ENCODE measurements at places on chromosomes 5 and 9.

GRCh38 chr5:64147849-64148441, 17.7 kb upstream of the RNF180 start:
- DNase-seq = no peak

- DNase-seq = no peak
Observed at GRCh38 chr5:126122942-126123341, 300.3 kb upstream of the GRAMD2B start.

- DNase-seq = peak; percentile 57
Observed at GRCh38 chr5:76372323-76373054, 30.6 kb upstream of the IQGAP2 start.

GRCh38 chr5:9622971-9623421, 7.2 kb downstream of the TAS2R1 start:
- no peak for DNase-seq

- no peak for DNase-seq
Observed at GRCh38 chr9:87606841-87607521, 109.3 kb downstream of the DAPK1 start.

DNA sequence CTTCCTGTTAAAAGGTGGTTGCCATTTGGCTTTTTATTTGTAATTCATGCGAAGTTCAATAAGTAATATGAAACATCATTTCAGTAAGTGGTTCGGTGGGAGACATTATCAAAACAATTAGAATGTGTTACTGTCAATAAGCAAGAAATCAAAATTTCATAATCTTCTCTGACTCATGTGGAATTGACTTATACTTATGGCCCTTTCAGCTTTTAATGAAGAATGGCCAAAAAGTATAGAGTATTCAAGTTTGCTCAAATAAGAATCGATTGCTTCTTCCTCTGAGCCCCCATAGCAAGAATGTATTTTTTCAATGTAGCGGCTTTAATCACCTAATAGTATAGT, 174.5 kb downstream of the AOPEP start:
- DNase-seq = peak; percentile 23

- DNase-seq = no peak
Observed at GRCh38 chr9:136808075-136808805, 492 bp downstream of the RABL6 start.

DNA sequence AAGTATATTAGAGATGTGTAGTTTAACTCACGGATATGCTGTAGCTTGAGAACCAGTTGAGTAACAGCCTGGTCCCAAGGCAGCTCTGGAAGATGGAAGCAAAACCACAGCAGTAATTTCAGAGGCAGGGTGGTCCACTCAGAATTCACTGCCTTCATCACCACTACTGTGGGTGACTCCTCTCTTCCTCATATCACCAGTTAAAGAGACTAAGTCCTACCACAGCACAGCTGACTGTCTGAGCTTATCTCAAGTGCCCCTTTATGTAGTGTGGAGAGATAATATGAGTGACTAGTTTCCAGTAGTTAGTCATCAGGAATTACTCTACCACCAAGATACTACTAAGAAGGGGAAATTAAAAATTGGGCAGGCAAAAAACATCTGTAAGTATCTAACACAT, 1571.2 kb upstream of the C9orf72 start:
- no peak for DNase-seq

- DNase-seq = peak; percentile 8
Observed at GRCh38 chr9:1002678-1003077, 26.2 kb downstream of the DMRT3 start.

DNA sequence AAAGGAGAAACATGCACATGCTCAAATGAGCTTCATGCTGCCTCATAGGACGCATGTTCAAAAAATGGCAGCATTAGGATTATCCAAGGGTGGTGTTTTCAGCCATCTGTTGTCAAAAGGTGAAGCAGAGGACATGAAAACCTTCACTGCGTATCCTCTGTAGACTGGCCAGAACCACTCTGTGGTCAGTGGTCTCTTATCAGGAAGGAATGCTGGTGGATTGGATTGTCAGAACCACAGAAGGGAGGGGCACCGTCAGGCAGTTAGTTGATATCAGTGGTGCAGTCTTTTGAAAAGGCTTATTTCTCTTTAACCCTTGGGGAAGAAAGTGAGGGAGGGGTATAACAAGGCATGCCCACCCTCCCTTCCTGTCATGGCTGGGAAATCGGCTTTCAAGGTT, 100.1 kb downstream of the FBXL7 start:
- DNase-seq = no peak

GRCh38 chr5:67160985-67161384, 35.6 kb downstream of the CD180 start:
- no peak for DNase-seq

DNA sequence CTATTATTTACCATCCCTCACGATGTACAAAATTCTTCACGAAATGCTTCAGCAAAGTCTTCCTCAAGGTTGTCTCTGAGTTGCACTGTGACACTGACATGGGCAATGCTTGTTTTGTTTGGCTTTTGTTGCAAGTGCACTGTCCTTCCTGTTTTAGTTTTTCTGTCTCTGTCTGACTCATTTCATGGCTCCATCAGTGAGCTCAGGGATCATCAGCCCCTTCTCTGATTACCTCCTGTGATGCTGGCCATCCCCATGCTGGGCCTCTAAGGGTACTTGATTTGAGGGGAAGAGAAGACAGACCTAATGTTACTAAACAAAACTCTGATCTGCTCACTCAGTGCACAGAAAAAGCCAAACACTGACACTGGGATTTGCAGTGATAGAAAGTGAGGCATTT, 37.6 kb upstream of the STX17 start:
- peak; percentile 13 for DNase-seq

DNA sequence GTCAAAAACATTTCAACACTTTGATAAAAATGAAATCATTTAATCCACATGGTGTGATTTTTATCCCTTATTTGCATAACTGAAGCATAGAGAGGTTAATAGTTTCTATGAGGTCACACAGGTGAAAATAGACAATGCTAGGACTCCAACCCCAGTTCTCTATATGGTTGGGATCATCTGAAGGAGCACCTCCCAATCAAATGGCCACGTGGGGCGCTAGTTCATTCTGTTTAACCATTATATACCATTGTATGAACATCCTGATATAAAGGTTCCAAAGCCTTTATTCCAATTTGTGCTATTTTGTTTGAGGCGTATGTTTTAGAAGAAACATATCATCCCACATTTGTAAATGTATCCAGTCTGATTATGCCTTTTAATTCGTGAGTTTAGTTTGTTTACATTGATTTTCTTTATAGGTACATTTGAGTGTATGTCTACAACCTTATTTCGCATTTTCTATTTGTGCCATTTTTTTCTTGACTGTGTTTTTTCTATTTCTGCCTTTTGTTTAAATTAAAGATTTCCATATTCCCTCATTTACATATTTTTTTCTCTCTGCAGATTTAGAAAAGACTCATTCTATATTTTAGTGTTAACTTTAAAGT, 1092.0 kb downstream of the MAT2B start:
- DNase-seq = peak; percentile 12

GRCh38 chr9:98807814-98808195, 335 bp downstream of the GALNT12 start:
- no peak for DNase-seq

DNA sequence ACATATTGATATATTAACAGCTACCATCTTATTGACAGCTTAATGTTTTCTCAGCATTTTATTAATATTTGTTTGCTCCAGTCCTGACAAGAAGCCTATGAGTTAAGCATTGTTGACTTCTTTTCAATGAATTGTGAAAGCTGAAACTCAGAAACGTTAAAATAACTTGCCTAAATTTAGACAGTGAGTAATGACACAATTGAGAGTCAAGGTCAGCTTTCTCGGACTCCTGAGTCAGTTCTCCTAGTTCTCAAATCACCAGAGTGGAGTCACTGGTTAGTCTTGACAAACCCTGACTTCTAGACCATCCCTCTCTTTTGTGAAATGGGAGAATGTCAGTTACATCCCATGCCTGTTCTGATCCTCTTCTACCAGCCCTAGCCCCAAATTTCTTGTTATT, 222.7 kb upstream of the ACO1 start:
- no peak for DNase-seq

GRCh38 chr5:109656829-109657228, 32.9 kb upstream of the MAN2A1 start:
- DNase-seq = peak; percentile 96

- no peak for DNase-seq
Observed at GRCh38 chr5:84783003-84783402, 398.3 kb upstream of the EDIL3 start.

DNA sequence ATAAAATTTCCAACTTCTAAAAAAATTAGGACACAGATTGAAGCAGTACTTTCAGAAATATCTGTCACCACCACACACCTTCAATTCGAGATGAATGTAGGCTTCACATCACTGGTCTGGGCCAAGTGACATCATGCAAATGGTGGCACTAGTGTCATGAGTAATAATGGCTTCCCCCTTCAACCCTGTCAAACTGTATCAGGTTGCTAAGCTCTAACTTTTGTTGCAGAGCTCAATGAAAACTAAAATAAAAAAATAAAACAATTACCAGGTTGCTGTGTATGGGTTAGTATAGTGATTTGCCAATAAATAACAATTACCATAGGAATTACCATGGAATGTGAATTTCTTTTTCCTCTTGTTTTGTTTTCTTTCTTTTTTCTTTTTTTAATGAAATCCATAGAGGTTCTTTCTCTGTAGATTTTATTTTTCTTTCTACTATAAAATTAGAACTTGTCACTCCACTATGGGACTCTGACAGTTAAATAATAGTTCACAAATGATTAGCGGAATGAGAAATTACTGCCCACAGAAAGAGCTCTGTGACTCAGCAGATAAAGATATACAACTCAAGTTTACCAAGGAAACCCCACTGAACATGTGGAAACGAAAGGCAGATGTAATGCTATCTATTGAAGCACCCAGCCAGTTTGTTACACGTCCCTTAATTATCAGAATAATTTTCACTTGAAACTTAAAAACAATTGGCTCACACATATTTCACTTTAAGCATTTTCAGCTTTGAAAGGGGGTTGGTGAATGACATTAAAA, 783.8 kb upstream of the WWC1 start:
- no peak for DNase-seq

DNA sequence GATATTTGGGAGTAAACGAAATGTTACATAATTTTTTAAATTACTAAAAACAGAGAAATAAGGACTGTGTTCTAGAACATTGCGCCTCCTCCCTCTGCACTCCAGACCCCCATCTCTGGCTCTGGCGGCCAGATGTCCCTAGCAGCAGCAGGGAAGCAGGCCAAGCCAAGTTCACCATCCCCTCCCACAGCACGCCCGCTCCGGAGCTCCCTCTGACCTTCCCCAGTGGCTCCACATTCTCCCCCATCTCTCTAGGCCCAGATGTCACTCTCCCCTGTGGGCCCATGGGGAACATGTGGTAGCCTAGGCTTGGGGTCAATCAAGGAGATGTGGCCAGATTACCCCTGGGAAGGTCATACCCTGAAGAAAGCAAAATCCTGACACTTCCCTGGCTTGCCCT, 6.3 kb upstream of the WNK2 start:
- DNase-seq = no peak

- DNase-seq = peak; percentile 76
Observed at GRCh38 chr9:110257097-110257841, 962 bp upstream of the TXN start.

DNA sequence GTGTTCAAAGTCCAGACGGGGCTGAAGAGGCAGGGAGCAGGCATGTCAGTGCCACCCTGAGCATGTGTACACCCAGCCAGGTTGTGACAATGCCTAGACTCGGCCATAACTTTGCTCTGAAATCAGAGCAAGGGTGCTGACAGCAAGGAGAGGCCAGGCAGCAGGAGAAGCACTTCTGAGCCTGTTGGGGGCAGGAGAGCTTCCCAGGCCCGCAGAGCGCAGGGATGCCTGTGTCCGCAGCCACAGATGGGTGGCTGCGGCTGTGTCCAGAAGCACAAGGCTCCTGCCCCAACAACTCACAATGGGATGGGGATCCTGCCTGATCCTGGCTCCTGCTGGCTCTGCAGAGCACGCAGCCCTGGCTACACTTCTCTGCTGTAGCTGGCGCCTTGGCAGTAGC, 373.9 kb downstream of the CHSY3 start:
- DNase-seq = no peak

DNA sequence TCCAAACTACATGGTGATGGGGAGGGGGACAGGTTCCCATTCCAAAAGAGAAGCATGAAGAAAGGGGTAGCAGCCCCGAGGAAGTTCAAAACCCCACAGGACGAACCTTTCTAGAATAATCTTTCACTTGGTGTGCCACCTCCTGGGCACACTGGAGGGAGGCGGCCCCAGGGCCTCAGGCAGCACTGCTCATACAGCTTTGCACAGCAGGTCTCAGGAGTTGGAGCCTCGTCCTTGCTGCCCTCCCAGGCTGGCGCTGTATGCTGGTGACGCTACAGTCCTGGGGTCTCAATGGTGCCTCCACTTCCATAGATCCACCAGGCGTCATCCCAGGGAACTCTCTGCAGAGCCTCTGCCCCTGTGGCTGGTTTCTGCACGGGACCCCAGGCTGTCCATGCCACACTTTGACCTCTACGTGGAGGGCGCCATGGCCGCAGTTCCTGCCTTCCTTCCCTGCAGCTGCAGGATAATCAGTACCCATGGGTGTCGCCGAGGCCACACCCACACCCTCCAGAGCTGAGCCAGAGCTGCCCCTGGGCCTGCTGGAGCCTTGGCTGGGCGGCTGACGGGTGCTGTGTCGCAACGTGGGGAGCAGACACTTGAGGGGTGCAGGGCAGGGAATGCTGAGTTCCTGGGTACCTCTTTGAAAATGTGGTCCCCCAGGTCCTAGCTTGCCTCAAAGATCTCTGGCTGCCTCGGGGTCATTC, 95.3 kb downstream of the COL5A1 start:
- DNase-seq = no peak

GRCh38 chr5:75202935-75203334, 33.7 kb downstream of the ANKRD31 start:
- no peak for DNase-seq

DNA sequence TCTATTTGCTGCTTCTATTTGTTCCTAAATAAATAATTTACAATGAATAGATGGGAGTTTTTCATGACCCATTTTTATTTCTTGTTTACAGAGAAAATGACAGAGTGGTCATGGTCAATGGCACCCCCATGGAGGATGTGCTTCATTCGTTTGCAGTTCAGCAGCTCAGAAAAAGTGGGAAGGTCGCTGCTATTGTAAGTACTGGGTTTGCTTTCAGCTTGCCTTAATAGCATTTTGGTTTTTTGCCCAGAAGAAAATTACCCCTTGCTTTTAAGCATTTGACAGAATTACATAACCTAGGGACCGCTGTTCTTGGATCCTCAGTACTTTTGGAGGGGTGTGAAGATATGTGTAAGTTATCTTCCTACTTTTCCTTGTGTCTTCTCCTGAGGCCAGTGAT, 44.1 kb downstream of the TJP2 start:
- no peak for DNase-seq

DNA sequence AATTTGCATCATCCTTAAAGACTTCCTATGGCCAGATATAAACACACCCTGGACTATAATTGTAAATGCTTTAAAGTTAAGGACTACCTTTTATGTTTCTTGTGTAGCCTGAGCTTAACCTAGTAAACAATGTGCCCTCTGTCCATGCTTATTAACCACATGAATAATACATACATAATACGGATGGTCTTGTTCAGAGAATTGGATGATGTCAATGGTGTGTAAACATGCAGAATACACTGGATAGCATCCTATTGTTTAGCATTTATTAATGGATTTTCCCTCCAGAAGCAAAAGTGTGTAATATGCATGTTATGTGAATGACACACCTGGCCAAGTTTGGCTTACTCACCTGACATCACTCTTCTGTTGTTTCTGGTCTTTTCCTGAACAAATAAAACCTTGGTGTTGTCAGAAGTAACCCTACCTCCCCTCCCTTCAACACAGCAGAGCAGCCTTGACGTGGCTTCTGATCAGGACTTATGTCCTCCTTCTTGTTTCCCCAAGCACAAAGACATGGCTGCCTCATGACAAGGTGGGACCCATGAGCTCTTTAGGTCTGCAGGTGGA, 517.9 kb downstream of the MTRR start:
- DNase-seq = no peak

GRCh38 chr5:53785924-53786323, 225.5 kb downstream of the NDUFS4 start:
- DNase-seq = no peak

Data from inflammatory macrophage treated with lipopolysaccharide for 4 hours (primary cell).